GM04504 (cell line): ENCODE measurements at places on chromosomes 13 and 19.

- no peak for DNase-seq
Measured at GRCh38 chr13:28958018-28958417, 137.9 kb downstream of the MTUS2 start.

- DNase-seq: peak; percentile 79
Measured at GRCh38 chr19:13839130-13839937, 37.6 kb upstream of the NANOS3 start.

GRCh38 chr13:108120302-108120701 lies 95.0 kb downstream of the LIG4 start:
- DNase-seq: no peak

- DNase-seq: peak; percentile 49
Measured at GRCh38 chr19:2060884-2061494, 9.9 kb upstream of the MKNK2 start.

DNA sequence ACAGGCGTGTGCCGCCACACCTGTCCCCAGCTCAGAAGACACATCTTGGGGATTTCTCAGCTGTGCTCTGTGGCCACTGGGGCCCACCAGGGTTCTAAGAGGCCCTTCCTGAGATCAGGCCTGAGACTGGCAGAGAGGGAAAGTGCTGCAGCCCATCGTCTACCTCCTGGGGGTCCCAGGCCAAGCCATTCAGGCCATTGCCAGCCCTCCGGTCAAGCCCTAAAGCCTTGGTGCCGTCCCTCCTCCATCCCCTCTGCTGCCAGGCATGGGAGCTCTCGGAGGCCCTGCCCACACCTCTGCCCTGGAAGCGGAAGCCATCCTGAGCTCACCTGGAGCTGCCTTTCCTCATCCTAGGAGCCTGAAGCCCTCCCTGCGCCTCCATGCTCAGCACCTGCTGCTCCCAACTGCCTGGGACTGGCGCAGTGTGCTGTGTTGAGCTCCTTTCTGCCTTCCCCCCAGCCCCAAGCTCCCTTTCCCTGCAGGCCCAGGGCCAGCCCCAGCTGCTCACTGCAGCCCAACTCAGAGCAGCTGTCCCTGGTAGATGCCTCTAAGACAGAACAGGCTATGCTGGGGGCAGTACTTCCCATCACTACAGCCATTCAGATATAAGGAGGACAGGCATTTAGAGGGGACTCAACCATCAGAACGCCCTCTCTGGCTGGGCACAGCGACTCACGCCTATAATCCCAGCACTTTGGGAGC lies 2.9 kb downstream of the SLC7A9 start:
- no peak for DNase-seq

DNA sequence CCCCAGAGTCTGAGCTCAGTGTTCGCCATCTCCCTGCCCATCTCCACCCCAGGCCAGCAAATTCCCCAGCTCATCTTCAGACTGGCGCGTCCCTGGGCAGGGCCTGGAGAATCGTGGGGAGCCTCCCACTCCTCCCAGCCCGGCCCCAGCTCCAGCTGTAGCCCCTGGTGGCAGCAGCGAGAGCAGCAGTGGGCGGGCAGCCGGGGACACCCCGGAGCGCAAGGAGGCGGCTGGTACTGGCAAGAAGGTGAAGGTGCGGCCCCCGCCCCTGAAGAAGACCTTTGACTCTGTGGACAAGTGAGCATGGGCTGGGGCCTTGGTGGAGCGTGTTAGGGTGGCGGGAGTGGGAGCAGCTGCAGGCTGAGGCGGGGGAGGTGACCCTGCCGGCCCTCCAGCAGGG lies 8.4 kb upstream of the PRR19 start:
- no peak for DNase-seq

DNA sequence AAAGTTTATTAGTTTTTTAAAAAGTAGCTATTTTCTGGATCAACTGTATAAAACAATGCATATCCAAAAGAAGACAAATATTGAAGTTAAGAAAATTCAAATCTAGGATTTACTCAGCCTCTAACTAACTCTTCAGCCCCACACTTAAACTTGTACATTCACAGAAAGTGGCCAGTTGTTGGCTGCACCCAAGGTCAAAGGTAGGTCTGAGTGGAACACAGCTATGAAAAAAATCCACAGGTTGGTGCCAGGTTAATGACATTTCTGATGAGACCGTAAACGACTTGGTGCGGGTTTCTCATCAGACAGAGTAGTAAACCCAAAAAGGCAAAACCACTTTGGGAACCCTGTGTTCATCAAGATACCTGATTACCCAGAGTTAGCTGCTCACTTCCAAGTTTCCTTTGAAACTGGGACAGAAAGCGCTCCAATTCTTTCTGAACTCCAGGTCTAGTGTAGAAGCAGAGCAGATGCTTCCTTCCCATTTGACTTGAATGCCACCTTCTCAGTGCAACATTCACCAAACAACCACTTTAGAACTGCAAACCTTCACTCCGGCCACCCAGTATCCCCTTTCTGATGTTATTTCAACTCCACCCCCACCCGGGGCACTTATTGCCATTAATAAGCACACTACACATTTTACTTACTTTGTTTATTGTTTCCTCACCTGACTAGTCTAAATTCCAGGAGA lies 208.3 kb upstream of the STARD13 start:
- DNase-seq: no peak

- DNase-seq: no peak
Measured at GRCh38 chr13:113633485-113633873, 24.5 kb downstream of the ATP4B start.

GRCh38 chr13:110607675-110608224 lies 7.6 kb upstream of the NAXD start:
- DNase-seq: no peak

GRCh38 chr19:48683349-48683748 lies 10.5 kb upstream of the NTN5 start:
- no peak for DNase-seq

DNA sequence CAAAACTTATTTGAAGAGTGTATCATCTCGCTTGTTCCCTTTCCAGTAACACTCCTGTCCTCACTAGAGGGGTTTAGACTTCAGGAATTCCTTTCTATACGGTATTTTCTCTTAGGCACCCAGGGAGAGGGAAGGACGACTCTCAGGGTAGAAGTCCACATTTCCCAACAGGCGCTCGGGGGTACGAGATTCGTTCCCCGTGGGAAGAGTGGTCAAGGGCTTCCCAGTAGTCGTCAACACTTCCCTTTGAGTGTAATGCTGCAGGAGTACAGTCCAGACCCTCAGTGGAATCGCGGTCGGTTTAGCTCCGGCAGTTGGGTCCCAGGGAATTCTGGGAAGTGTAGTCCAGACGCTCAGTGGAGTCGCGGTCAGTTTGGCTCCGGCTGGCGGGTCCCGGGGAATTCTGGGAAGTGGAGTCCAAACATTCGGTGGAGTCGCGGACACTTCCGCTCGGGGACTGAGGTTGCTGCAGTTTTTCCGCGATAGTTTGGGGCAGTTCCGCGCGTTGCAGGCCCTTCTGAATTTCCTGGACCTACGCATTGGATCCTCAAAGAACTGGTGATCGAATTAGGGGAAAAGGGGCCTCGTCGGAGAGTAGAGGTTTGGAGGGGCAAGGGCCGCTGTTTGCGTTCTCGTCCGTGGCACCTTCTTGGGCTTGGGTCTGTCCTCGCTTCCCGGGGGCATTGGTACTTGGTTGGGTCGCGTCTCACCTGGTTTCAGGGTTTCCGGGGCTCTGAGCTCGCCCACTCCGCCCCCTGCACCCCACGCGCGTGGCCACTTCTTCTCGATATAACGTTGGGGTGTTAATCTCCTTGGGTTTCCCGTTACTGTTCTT lies at the start of gene ZNF224:
TSS of gene ZNF224 (plus strand) at position 431 of the 835 bp plus-strand sequence. CDS start 3,513 bp downstream, outside the sequence.
- peak; percentile 82 for DNase-seq

DNA sequence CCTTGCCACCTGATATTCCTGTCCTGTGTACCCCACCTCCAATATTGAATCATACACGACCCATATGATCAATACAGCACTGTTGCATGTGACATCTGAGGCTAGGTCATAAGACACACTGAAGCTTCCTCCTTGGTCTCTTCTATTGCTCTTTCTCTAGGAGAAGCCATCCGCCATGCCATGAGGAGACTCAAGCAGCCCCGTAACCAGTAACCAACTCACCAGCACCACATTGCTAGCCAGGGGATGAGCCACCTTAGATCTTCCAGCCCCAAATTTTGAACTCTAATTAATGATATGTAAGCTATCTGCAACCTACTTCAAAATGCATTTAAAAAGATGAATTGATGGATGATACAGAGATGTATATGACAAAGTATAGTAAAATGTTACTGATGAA lies 28.6 kb downstream of the ZNF557 start:
- no peak for DNase-seq
